ENCODE measurements at places on chromosomes 4 and X. TPM values are rescaled to one million over a fixed set of nuclear protein-coding genes. Genes with fewer than 3 reads are reported as not detected.

Gene SHOX
- not detected for total RNA-seq

Gene CT45A10
- not detected for total RNA-seq

Gene MBTPS2
- 14.0 TPM for total RNA-seq

Gene ATP8A1
- 8.8 TPM for total RNA-seq

Gene CYLC1
- not detected for total RNA-seq

Gene ATOH1
- not detected for total RNA-seq

Gene MAGEA6
- total RNA-seq, result not detected

Gene GK
- 13.3 TPM for total RNA-seq

Gene FRMPD3
- not detected for total RNA-seq

Gene LGI2
- total RNA-seq, result under 0.01 TPM

Gene MAP7D2
- 0.14 TPM for total RNA-seq

Gene REPS2
- total RNA-seq, result 4.4 TPM

Gene SPACA5
- not detected for total RNA-seq

Gene RHOXF2
- total RNA-seq, result not detected

Gene FREM3
- total RNA-seq, result not detected

Gene MAGEA1
- total RNA-seq, result not detected

Gene NHS
- 0.13 TPM for total RNA-seq

Data from thoracic aorta endothelial cell (primary cell).